Left colon (tissue), 2 donors: ENCODE measurements at places on chromosomes 2 and 18.

GRCh38 chr2:126748929-126749518, 93.1 kb downstream of the GYPC start:
- no peak for DNase-seq

- no peak for DNase-seq
These were observed 36.3 kb upstream of the EHBP1 start for GRCh38 chr2:62669180-62669579.

DNA sequence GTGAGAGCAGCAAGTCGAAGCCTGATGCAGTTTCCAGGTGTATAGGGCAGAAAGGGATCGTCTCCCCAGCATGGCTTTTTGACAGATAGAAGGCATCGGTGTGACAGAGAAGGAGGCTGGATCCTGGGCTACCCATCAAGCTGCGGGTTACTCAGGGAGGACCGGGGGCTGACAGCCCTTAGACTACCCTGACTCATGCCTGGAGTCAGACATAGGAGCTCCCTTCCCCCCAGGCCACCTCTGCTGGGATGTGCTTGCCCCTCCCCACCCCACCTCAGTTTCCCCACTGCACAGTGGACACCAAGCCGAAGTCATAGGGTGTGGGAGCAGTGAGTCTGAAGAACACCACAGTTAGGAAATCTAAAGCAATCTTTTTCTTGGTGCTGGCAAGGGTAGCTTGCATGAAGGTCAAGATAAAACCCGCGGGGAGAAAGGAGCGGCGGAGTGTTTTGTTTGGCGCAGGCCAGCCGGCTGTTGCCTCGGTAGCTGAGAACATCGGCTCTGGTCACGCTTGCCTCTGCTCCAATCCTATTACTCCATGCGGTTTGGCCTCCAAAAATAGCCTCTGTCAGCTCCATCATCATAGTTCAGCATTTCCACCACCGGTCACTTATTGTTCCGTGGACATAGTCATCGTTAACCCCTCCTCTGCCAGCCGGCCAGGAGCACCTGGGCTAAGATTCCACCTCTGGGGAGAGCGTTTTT, 169.2 kb upstream of the GLI2 start:
- DNase-seq, result no peak

- DNase-seq, result no peak
These were observed 12.6 kb upstream of the TTC32 start for GRCh38 chr2:19914266-19914975.

DNA sequence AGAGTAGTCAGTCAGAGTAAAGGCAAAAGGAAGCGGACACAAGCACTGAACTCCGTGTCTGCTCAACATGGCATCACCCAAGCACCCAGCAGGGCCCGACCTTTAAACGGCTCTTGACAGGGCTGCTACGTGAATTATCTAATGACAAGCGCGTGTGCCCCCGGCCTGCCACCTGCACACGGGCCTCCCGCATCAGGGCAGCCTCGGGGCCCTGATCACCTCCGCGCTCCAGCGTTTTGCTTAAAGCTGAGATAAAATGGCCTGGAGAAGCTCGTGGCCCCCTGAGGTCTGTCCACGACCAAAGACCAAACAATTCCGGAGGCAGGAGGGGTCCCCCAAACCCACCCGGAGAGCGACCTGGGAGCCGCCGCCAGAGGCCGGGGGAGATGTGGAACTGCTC, 376 bp downstream of the NDUFA10 start:
- no peak for DNase-seq

DNA sequence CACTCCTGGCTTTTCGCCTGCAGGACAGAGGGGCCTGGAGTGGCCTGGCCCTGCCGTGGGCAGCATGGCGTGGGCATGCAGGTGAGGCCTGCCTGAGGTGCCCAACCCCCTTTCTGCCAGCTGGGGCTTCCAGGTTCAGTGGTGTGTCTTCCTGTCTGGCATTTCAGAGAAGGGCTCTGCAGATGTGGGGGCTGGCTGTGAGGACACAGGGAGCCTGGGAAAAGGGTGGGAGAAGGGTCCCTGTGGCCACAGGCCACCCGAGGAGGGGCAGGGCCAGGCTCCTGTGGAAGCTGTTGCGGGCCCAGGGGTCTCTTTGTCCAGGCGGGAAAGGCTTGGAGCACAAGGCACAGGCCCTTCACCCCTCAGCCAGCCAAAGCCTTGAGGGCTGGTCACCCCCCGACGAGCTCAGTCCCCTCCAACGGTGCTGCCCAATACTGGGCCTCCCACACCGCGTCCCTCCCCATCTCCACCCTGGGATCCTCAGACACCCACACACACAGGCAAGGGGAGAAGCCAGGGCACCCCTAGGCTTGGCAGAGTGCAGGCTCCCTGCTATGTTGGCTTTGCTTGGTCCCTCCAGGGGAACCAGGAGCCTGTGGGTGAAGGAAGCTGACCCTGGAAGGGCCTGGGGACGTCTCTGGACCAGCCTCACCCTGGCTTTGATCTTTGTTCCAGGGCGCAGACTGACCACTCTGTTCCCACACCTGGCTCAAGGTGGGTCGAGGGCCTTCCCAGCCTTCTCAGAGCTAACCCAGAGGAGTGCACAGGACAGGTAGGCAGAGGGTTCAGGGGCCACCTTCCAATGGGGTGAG, 3.7 kb upstream of the AQP12A start:
- no peak for DNase-seq

GRCh38 chr2:159185401-159186130, 100.9 kb downstream of the WDSUB1 start:
- no peak for DNase-seq

GRCh38 chr2:27959496-27959895, 69.0 kb downstream of the BABAM2 start:
- peak; percentile 16 for DNase-seq

- DNase-seq, result no peak
These were observed 190.2 kb upstream of the LYPD1 start for GRCh38 chr2:132860220-132860619.

- no peak for DNase-seq
These were observed 199.4 kb downstream of the SPP2 start for GRCh38 chr2:234249873-234250272.

DNA sequence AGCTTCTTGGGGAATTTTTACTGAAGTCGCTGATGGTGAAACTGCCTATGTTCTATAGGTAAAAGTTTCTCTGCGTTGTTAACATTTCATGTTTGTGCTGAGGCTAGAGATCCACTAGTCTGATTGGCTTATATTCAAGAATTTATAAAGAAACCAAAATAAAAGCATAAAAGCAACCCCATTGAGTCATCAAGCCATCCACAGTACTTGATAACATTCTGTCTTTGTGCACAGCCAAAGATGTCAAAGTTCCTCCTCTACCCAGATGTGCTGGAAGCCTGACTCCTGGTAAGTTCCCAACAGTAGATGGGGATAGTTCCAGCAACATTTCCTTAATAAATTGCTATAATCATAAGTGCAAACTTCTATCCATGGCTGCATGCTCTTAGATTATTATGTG, 107.8 kb downstream of the TANC1 start:
- DNase-seq, result no peak

GRCh38 chr18:13725566-13726231, 659 bp downstream of the FAM210A start:
- no peak for DNase-seq

DNA sequence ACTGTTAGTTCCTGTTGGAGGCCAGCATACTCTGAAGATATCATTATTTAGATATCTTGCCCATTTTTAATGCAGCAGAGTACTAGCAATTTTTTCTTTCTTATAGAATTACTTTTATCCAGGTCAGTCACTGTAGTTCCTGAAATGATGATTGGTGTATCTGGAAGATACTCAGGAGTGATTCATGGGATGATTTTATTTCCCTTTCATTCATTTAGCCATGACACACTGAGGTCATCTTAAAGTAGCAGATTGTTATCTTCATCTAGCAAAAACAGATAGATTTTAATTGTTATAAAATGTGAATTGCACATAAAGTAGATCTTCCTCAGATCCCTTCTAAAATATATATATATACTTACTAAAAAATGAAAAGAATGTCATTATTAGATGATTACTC, 109.1 kb downstream of the PIK3C3 start:
- no peak for DNase-seq

DNA sequence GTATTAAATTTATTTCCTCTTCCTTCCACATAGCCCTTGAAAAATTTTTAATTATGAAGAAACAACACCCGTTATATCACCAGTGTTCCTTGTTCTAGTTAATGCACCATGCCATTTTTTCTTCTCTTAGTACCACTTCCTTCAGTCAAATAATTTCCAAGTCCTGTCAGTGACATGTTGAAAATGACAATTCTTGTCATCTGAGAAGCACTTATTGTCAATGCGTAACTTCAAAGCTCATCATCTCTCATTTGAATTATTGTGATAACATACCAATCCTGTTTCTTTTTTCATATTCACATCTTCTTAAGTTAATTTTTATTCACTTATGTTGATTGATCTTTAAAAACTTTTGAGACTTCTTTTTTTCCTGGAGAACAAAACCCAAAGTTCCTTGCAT, 320.4 kb downstream of the ASXL3 start:
- no peak for DNase-seq

DNA sequence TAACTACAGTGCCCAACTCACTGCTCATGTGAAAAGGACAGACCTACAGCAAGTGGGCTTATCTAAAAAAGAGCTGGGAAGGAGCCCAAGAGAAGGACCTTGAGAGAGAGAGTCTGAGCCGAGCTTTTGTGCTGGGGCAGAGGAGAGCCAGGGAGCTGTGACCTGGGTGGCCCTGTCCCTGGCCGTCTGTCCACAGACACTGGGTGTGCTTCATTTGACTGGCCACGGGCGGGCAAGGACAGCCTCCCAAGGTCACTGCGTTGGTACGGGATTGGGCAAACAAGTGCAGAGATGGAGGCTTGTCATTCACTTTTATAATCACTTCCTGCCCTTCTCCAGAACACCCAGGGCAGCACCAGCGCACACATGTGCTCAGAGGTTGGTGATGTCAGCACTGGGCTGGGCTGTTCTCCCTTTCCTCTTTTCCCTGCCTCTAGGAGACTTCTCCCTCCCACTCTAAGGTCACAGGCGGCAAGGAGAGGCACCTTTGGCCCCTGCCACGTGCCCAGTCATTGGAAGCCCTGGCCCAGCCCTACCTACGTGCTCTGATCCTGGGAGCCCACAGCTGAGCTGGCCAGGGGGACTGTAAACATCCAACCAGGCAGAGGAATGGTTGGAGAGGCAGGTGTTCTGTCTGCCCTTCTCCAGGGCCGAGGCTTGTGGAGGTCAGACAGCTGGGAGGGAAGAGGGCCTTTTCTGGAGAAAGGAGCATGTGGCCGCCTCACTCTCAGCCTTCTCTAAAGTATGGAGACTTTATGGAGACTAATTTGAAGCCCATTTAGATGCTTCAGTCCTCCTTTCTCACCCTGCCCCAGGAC, 6.4 kb upstream of the PSD4 start:
- peak; percentile 88 for DNase-seq

- DNase-seq, result no peak
These were observed 24.0 kb upstream of the ALPI start for GRCh38 chr2:232431705-232432590.

DNA sequence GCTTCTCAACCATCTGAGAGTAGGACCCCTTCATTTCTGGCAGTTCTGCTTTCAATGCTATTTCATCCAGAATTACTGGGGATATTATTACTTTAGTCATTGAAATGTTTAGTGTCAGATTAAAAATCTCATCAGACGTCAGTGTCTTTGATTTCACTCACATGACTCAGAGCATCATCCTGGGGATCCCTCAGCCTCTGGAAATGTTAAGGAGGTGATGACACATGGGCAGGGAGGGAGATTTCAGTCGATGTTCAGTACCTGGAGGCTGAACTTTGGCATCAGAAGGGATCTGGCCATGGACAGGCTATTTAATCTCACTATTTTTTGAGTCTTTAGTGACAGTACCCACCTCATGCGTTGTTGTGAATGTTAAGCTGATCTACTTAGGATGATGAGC, 39.1 kb downstream of the OSBPL6 start:
- DNase-seq, result no peak

DNA sequence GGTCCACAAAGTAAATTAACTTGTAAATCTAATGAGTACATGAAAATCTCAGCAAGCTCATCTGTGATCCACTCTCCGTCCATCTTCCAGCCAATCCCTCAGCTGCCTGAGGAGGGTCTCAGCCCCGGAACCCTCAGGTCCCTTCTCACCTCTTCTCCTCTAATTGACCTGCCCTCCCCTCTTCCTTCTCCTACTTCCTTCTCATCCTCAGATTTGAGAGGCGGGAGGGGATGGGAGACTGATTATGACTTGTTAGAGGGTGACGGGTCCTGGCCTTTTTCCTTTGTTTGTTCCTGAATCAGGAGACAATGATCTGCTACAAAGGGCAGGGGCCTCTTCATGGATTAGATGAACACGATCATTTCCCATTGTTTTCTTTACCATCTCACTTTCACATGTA, 80.1 kb downstream of the CYBRD1 start:
- DNase-seq, result no peak

- DNase-seq, result no peak
These were observed 210.5 kb upstream of the PIK3C3 start for GRCh38 chr18:41744421-41745030.

GRCh38 chr18:52907543-52908308, 567.7 kb downstream of the DCC start:
- DNase-seq, result no peak

DNA sequence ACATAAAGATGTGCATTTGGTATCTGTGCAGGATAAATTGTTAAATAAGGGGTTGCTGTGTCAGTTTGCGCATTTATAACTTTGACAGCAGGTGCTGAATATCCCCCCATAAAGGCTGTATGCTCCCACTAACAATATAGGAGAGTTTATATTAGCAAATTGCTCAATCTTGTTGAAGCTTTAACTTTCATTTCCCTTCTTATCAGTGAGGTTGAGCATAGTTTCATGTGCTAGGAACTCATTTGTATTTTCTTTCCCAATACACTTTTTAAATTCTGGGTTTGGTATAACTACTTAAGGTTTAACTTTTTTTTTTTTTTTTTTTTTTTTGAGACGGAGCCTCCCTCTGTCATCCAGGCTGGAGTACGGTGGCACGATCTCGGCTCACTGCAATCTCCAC, 89.0 kb downstream of the FAM117B start:
- DNase-seq, result no peak

DNA sequence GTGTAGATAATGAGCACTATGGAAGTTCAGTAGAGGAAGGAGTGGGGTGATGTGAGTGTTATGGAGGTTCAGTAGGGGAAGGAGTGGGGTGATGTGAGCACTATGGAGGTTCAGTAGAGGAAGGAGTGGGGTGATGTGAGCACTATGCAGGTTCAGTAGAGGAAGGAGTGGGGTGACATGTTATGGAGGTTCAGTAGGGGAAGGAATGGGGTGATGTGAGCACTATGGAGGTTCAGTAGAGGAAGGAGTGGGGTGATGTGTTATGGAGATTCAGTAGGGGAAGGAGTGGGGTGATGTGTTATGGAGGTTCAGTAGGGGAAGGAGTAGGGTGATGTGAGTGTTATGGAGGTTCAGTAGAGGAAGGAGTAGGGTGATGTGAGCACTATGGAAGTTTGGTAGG, 116.3 kb upstream of the SMAD7 start:
- no peak for DNase-seq

DNA sequence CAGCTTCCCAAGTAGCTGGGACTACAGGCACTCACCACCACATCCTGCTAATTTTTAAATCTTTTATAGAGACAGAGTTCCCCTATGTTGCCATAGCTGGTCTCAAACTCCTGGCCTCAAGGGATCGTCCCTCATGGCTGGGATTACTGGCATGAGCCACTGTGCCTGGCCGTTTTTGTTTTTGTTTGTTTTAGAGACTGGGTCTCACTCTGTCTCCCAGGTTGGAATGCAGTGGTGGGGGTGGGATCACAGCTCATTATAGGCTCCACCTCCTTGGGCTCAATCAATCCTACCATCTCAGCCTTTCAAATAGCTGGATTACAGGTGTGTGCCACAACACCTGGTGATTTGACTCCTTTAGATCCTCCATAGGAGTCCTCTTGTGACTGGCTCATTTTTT, 19.5 kb upstream of the ZDBF2 start:
- no peak for DNase-seq
